ENCODE measurements at places on chromosomes 3 and 15.

DNA sequence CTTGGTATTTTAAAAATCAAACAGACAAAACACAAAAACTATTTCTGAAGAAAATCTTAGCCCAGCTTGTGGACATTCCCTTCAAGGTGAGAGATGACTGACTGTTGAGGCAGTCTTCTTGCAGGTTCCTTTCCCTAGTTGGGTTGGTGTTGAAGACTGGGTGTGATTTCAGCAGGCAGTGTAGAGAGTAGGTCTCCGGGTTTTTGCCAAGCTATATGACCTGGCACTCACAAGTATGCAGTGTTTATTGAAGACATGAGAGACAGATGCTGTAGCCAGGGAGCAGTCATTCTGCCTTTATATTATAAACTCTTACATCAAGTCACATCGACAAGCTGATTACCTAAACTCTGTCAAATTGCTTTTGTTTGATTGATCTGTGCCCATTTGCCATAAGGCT, 17.5 kb downstream of the SENP8 start:
- DNase-seq: no peak

GRCh38 chr3:95758707-95759106, 1055.7 kb upstream of the EPHA6 start:
- no peak for DNase-seq

DNA sequence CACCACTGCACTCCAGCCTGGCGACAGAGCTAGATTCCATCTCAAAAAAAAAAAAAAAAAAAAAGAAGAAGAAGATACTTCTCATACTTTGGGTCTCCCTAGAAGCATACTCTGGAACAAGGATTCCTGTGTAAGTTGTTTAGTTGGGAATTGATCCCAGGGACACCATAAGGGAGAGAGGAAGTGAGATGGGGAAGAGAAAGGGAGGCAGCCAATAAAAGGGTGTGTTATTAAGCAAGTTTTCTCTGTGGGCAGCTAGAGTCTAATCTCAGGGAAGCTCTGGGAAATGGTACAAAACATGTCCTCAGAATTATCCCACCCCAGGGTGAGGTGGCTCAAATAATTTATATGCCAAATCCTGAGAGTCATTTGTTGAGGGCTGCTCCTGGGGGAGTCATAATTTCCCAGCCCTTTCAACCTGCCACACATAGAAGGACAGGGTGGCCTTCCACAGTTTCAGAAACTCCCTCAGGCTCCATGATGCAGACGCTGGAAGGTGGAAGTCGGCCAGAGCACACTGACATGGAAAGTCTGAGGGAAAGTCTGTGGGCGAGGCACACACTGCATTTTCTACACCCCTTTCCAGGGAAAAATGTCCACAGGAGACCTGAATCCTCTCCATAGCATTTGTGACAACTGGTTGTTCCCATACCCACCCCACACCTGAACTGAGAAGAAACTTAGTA, 86.4 kb upstream of the SLC4A7 start:
- no peak for DNase-seq

DNA sequence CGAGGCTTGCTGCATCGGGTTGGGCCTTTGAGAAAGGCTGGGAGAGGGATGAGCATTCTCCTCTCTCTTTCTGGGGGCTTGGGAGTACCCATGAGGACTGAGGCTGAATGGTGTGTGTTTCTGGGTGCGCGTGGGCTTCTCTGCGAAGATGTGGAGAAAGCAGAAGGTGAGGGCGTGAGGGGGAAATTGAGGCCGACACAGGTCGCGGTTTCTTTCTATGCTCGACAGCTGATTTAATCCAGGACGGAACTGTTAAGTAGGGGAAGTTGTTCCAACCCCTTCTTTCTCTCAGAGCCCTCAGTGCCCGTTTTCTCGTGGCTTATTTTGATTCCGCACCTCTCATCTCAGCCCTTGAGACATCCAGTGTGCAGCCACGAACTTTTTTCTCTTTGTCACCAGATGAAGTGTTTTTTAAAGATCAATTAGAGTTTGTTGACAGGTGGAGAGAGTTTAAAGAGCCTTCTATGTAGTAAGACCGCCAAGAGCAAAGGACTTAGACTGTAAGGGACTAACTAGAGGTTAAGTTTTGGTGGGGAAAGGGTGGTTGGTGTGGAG, 711 bp downstream of the STARD9 start:
- no peak for DNase-seq

- DNase-seq: no peak
Observed at GRCh38 chr3:155196131-155197021, 97.1 kb downstream of the STRIT1 start.

- peak; percentile 3 for DNase-seq
Observed at GRCh38 chr3:127456471-127457093, 134.0 kb downstream of the TPRA1 start.

DNA sequence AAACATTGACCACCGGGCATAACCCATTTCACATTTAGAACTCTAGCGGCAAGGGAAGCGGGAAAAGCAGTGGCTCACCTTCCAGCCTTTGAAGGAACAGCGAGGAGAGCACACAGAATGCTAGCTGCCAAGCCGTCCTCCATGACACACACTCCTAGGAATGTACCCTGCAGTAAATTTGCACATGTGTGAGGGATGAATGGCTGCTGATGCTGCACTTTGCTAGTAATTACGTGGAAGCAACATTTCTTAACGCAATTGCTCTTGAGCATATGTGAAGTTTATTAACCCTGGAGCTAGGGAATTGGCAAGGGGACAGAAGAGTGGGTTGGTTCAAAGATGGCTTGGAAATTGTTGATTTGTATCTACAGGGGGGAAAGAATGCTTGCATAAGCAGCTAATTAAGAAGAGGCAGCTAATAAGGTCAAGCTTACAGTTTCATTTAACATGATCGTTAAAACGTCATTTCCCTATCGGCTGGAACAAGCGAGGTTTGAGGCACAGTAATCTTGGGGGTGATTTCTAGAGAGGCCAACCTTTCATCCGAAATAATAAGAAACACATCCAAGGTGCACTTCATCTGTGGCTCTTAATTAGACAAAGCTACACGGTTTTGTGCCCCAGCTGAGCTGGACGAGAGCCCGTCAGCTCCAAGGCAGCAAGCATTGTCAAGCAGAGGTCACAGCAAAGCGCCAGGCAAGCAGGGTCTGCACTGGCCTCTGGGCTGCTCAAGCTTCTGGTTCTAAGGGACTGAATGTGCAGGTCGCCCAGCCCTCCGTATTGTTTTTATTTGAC, 123.4 kb downstream of the CHSY1 start:
- no peak for DNase-seq

DNA sequence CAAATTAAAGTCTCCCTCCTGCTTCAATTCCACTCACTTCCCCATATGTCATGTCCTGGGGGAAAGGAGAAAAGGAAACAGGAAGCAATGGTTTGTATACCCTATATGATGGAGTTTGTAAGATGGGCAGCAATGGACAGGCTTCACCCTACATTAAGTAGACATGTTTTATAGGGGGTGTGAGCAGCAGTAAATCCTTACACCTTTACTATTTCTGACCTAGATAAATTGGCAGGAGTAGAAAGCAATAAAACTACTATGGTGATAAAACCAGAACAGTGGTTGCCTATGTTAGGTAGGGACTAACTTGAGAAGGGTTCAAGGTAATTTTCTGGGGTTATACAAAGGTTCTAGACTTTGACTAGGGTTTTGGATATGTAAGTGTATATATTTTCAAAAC, 301.7 kb downstream of the GBE1 start:
- DNase-seq: no peak

DNA sequence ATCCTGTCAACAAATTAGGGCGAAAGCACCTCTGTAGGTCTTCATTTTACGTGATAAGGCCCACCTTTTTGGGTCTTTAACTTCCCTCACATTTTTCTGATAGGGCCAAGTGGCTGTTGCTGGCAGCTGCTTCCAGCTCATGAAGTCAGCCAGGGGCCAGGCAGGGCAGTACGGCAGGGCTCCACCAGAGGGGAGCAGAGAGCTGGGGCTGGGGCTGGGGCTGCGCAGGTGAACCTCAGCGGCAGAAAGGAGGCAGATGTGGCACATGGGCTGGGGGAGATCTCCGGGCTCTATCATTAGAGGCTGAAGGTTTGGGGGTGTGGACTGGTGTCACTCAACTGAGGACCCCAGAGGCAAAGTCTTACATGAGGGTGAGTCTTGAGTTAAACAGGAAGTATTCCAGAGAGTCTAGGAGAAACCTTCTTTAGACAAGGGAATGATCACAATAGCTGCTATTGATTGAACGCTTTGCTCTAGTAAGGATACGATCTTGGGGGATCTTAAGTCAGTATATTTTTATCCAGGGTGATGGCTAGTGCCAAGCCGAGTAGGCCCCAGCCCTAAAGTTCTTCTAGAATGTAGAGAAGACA, 62.8 kb upstream of the MEX3B start:
- peak; percentile 72 for DNase-seq

GRCh38 chr15:89777782-89778380, 1.7 kb downstream of the MESP2 start:
- DNase-seq: no peak

- no peak for DNase-seq
Observed at GRCh38 chr3:47491186-47491585, 15.4 kb upstream of the SCAP start.

- peak; percentile 14 for DNase-seq
Observed at GRCh38 chr3:108153451-108153981, 62.7 kb upstream of the CD47 start.

- DNase-seq: no peak
Observed at GRCh38 chr3:156474560-156475389, 80.1 kb downstream of the SSR3 start.

- no peak for DNase-seq
Observed at GRCh38 chr3:168888781-168889180, 774.7 kb downstream of the MECOM start.

- no peak for DNase-seq
Observed at GRCh38 chr3:66478960-66479359, 21.9 kb downstream of the LRIG1 start.

DNA sequence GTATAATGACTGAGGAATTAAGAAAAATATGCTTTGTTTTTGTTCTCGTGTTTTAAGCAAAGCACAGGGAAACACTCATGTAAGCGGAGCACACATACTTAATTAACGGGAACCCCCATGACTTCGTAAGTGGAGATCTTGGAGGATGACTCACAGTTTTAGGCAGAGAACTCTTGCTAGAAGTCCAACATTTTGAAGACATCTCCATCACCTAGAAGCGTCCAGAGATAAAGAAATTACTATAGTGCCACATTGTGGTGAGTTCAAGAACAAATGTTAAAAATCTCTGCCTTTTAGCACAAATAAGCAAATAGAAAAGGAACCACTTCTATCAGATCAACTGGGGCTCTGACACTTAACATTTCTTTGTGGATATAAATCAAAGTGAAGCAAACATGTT, 194.1 kb upstream of the ARHGEF26 start:
- DNase-seq: no peak

- no peak for DNase-seq
Observed at GRCh38 chr3:132972333-132972732, 65.9 kb upstream of the TMEM108 start.

- DNase-seq: no peak
Observed at GRCh38 chr3:38314764-38315487, 31.7 kb upstream of the XYLB start.

DNA sequence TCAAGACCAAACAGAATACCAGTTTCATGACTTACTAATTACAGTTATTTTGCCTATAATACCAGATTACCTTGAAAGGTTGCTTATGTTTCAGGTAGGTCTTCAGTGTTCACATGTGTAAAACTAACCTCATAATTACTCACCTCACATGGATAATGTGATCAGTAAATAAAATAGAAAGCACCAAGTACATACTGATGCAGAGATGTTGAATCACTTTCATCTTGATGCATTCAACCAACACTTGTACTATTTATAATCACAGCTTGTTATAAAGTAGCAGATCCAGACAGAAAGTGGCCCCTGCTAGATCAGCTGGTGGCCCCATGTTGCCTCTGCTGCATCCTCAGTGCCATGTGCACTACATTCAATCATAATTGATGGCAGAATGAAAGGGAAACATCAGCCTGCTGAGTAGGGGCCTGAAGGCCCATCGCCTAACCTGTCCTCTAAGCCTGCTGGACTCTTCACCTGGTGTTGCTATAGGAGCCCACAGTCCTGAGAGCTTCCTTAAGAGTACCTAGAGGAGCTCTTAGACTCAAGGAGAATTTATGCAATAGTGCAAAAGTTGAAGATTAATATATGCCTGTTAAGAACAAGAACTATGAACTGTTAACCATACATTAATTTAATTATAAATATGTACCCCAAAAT, 154.3 kb downstream of the PLCL2 start:
- no peak for DNase-seq

DNA sequence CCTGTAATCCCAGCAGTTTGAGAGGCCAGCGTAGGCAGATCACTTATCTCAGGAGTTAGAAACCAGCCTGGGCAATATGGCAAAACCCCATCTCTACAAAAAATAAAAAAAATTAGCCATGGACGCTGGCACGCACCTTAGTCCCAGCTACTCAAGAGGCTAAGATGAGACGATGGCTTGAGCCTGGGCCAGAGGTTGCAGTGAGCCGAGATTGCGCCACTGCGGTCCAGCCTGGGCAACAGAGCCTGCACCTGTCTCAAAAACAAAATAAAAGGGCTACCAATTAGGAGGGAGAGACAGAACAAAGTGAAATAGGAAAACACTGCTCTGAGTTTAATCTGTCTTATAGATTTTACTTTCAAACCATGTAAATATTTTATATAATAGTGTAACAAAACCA, 33.8 kb downstream of the MSL2 start:
- DNase-seq: no peak

DNA sequence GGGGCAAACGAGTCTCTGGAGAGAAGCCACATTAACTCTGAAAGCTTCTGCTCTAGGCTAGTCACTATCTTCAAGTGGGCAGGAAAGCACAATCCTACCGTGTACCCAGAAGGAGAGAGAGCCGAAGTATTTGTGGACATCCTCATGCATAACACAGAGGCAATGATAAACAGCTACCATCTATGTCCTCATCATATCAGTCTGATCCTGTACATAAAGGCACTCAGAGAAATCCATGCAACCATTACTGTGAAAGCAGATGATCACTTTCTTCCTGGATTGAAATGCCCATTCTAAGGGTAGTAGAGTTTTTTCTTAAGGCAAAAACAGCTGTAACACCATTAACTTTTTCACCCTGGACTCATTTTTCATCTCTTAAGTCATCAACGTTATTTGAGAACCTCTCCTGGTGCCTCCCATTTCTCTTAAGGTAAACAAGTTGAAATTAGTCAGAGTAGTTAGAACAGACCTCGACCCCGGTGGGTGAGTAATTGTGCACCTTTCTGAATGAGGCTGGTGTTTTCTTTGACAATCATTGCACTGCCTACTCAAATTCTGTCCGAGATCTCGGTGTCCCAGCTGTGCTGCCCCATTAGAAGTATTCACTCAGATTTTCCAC, 327.4 kb downstream of the SHQ1 start:
- peak; percentile 60 for DNase-seq

GRCh38 chr15:58109419-58109818, 28.8 kb upstream of the AQP9 start:
- DNase-seq: no peak
